ENCODE measurements at places on chromosomes 3 and 15.

- DNase-seq = no peak
Observed at GRCh38 chr3:151751161-151751560, 17.4 kb downstream of the AADACL2 start.

DNA sequence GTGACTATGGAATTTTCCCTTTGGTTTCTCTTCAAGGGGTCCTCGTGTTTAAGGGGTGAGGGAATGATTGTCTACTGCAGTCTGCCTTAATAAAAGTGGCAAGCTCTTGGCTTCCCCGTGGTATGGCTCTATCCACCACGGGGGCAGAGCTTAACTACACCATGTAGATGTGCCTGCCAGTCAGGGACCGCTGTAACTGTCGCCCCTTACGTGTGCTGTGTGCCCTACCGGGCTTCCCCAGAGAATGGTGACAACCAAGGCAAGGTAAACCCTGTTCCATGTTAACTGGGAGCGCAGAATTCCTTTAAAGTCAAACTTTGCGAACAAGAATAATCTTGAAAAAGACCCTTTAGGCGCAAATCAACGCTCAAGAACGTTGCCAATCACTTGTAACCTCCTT is 966 bp upstream of the C3orf80 start:
- no peak for DNase-seq

DNA sequence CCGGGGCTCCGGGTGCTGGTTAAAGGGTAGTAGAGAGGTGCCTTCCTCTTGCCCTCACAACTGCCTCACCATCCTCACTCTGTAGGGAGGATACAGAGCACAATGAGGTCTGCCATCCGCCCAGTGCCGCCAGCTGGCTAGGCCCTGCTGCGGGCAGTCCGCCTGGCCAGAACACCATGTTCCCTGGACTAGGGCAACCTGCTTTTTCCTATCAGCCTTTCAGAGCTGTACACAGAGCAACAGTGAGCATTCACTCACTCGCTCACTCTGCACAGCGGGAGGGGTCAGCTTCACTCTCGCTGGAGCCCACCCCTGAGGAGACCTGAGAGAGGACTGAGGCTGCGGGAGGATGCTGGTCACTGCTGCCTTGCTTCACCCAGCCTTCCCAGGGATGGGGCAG is 218.7 kb upstream of the CHRNA7 start:
- no peak for DNase-seq

DNA sequence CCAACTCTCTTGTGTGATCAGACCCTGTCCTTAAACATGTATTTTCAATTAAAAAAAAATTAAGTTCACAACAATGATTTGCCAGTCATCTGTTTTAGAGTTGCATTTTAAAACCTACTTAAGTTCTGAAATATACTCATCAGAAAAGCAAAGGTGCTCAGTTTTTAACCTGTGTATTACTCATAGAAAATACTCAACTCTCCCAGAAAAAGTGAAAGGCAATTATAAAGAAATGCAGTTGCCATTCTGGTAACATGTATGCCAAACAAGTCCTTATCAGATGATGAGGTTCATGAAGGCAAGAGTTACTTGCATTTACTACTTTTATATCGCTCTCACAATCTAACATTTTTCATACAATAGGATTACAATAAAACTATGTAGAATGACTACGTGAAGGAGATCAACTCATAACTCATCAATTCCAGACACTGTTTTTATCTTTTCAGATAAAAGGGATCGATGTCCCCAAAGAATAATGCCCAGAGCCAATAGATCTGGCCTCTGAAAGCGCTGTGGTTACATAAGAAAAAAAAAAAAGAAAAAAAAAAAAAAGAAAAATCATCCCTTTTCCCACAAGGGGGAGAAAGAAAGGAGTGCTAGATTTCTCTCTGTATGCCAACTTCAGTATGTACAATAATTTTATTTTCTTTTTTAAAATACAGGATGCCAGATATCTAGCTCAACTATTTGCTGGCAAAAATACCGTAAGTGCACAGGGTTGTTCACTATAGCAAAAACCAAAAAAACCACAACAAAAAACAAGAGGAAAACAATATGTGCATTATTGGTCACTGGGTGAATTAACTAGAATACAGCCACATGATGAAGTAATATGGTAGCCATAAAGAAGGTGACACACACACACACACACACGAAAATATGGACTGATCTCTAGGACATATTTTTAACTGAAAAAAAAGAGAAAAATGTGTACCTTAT is 137.4 kb downstream of the NR1I2 start:
- no peak for DNase-seq

DNA sequence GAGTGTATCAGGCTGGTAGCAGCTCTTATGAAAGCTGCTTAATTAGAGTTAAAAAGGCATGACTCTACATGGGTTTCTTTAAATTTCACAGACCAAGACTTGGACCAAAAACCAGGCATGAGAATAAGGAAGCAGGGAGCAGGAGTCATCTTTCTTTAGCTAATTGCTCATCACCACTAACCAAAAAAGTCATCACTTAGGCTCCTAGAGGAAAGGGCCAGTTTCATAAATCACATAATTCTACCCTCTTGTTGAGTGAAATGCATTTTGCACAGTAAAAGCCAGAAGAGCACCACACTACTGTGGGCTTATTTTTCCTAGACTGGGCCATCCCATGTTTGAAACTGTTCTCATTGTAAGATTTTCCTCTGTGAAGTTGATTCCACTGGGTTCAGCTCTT is 175.6 kb downstream of the GREM1 start:
- no peak for DNase-seq

DNA sequence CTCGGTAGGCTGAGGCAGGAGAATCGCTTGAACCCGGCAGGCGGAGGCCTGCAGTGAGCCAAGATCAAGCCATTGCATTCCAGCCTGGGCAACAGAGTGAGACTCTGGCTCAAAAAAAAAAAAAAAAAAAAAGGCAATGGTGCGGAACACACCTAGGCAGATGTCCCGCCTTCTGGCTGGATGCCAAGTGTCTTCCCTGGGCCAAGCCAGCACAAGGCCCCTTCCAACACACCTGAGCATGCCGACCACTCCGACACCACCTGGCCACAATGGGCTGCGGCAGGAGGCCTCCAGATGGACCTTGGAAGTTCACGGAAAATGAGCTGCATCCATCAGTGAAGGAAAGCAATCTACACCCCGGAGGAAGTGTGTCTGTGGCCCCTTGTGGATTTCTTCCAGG is 19.0 kb downstream of the NUP210 start:
- DNase-seq = peak; percentile 14

GRCh38 chr3:35200056-35200455 is 439.3 kb upstream of the ARPP21 start:
- no peak for DNase-seq

DNA sequence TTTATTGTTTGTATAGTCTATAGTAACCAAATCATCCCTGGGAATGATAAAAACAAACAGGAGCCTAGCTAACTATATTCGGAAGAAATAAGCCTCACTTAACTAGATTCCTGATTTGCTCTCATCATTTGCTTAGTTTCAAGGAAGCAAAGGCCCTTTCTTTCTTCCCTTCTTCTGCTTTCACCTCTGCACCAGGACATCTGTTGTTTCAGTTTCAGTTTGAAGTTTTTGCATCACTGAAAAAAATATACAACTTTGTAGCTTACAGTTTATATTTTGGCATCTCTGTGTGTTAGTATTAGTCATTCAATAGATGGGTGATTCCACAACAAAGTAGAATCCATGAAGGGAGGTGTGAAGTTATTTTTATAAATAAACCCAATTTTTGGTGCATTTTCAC is 113.6 kb upstream of the SNTN start:
- no peak for DNase-seq

GRCh38 chr15:100880139-100880896 is 687 bp downstream of the ALDH1A3 start:
- DNase-seq = no peak

GRCh38 chr15:60130821-60131220 is 126.7 kb downstream of the FOXB1 start:
- no peak for DNase-seq
